ENCODE measurements at places on chromosomes 6 and 20. TPM values are rescaled to one million over a fixed set of nuclear protein-coding genes. Genes with fewer than 3 reads are reported as not detected.

GRCh38 chr6:14798594-14798982, 447.3 kb upstream of the JARID2 start:
- DNase-seq: no peak

GRCh38 chr6:166969390-166970002, 13.1 kb upstream of the RNASET2 start:
- no peak for DNase-seq

DNA sequence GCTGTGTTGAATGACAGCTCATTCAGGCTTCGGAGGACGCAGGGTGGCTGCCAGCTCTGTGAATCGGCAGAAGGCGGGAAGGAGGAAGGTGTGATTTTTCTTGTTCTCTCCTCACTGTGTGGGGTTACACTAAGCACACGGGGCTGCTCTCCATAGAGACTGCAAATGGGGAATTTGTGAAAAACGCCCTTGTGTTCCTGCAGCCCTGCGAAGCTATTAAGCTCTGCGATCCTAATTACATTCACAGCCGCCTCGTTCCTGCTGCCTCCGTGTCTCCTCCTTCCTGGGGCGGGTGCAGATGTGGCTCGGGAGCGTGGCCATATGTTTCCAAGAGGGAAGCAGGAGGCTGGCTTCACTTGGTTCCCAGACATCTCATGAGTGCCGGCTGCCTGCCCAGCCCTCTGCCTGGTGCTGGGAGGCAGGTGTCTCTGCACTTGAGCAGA, 124.0 kb downstream of the TOX2 start:
- no peak for DNase-seq

DNA sequence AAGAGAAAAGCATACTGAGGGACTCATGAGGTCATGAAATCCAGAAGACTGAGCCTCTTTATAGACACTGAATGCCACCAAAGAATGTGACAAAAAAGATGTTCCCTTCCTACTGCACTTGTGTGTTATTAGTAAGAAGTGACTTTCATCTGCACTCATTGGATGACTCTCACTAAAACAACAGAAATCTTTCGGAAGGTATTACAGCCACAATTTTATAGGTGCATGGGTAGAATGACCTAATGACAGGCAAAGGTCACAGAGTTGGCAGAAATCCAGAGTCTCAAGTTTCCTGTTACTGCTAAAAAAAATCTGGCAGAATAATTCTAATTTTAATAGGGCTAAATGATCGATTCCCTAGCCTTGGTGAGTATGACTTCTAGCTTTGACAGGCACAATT, 13.3 kb downstream of the PKHD1 start:
- DNase-seq: no peak

GRCh38 chr6:170045563-170045960, 245.3 kb downstream of the DLL1 start:
- peak; percentile 15 for DNase-seq

DNA sequence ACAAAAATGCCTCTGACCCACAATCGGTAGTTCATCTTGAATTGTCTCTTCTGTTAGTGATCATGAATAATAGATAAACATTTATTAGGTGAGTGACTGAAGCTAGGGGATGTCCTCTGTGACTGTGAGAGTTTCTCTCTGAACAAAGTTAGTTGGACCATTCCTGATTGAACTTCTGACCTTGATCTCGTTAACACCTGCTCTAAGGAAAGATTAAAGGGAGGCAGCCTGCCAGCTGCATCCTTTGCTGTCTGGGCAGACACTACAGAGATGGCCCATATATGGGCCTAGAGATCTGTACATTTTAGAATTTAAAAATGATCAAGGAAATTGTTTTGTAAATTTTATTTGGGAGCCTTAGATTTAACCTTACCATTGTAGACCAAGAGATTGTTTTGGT, 27.3 kb downstream of the MAPK14 start:
- no peak for DNase-seq

DNA sequence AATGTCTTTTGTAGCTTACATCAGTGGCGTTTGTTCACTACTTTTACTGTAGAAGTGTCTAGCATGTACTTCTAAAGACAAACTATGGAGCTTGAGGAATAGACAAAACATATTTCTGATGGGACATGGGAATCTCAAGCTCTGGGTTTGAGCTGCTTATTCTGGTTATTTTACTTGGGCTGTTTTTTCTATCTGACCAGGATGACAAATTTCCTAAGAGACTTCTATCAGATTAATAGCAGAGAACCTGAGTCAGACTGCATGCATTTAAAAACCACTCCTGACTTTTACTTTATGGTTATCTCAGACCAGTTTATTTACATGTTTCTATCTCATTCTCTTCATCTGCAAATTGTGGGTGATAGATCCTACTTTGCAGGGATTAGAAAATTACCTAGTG, 1282.3 kb upstream of the GJE1 start:
- no peak for DNase-seq

DNA sequence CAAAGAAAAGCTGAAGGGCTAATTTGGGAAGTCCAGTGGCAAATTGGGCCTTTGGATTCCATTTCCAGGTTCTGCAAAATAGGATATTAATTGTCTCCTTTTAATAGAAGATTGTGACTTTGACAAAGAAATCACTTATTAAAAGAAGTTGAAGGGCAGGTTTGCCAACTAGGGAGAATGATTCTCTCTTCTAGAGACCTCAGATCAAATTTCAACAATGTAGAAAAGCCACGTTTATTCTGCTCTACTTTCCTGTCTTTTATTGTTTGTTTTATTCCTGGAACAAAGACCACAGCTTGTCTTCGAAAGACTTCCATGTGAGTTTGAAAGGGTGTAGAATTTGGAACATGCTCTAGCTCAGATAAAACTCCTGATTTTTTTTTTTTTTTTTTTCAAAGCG, 65.5 kb upstream of the PRL start:
- DNase-seq: no peak

EFHC1 gene
- 6.4 TPM for total RNA-seq

CCN2 gene
- total RNA-seq: 13.9 TPM

MUCL3 gene
- not detected for total RNA-seq

Data from Right ventricle myocardium superior (tissue), 1 donor.